Transverse colon (tissue), 4 donors: ENCODE measurements at places on chromosomes 6 and 20. TPM values are rescaled to one million over a fixed set of nuclear protein-coding genes. Genes with fewer than 3 reads are reported as not detected.

Gene RIMS1
- total RNA-seq: 0.41 TPM

Gene DZANK1
- total RNA-seq: 3.8 TPM

Gene GPR63
- total RNA-seq: not detected

Gene EBF4
- total RNA-seq: 4.4 TPM

Gene SIGLEC1
- total RNA-seq: 7.1 TPM

DNA sequence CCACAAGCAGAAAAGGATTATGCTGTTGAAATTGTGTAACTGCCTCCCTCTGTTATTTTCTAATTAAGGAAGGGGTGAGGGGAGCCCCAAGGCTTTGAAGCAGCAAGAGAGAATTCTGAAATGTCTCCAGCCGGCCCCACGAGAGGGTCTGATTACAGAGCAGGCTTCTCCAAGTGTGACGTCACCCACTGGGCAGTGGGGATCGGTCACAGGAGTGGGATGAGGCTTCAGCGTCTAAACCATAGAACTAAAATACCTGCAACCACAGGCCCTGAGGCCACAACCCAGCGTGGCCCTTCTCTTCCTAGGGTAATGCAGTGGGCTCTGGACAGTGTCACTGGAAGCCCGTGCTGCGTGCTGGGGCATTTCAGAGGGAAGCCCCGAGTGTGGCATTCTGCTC is 38.6 kb upstream of the APCDD1L start:
- no peak for DNase-seq
- no peak overlapping the region for H3K4me3 ChIP-seq
- no peaks in the 10 kb centered on the region for H3K27me3 ChIP-seq

DNA sequence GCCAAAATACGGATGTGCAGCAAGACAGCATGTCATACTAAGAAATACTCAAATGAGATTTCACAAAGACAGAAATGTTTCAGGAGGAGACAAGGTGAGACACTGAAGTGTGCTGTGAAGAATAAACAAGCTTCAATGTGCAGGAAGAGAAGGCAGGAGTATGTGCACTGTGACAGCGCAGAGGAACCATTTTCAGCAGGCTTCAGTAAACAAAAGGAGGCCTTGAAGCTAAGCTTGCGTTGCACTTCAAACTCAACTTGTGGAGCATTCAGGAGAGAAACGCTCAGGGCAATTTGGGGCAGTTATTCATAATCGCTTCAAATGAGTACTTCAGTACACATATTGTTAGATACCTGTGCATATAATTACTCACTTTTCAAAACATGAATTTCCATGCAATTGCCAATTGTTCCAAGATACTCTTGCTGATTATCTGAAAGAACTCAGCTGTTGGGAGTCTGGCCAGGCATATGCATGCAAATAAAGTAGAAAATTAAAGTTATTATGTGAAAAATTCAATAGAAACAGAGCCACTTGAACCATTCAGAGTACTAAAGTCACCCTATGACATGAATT is 234.2 kb upstream of the OPRM1 start:
- no peaks in the 10 kb centered on the region for H3K27me3 ChIP-seq
- H3K36me3 ChIP-seq: no peaks in the 10 kb centered on the region
- no peak for DNase-seq
- no peak overlapping the region for H3K27ac ChIP-seq

DNA sequence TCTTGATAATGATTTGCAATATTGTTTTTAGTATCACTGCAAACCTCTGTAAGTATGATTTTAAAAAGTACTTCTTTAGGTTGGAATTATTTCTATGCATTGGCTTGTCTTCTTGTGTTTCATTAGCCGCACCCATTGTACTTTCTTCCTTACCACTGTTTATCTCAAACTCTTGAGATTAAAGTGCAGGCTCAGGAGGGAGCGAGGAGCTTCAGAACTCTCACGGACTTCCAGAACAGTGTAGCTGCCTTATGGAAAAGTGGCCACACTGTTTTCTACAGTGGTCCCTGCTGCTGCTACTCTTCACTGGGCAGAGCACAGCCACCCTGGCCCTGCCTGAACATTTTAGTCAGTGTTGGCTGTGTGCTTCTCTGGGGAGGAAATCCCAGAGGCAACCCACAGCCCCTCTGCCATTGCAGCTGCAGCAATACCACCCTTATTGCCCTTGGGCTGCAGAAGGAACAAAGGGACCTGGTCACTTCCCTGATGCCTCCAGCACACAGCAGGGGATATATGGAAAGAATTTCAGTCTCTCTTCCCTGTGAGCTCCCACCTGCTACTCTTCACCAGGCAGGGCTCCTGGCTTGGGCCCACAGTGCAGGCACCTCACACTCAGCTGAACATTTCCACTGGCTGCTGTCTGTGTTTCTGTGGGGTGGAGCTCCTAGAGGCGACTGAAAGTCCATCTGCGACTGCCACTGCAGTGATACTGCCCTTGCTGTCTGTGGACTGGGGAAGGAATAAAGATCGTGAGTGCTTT is 91.7 kb upstream of the MAP3K4 start:
- no peak overlapping the region for H3K4me3 ChIP-seq
- no peaks in the 10 kb centered on the region for H3K36me3 ChIP-seq
- H3K27ac ChIP-seq: no peak overlapping the region
- no peaks in the 10 kb centered on the region for H3K27me3 ChIP-seq

GRCh38 chr6:27163834-27164233 is 83.7 kb upstream of the PRSS16 start:
- no peak overlapping the region for H3K27ac ChIP-seq
- H3K4me1 ChIP-seq: no peaks in the 10 kb centered on the region
- H3K4me3 ChIP-seq: no peak overlapping the region
- DNase-seq: no peak
- H3K27me3 ChIP-seq: no peaks in the 10 kb centered on the region

GRCh38 chr20:38049800-38050199 is 16.3 kb downstream of the RPRD1B start:
- DNase-seq: no peak
- no peak overlapping the region for H3K27ac ChIP-seq
- no peaks in the 10 kb centered on the region for H3K36me3 ChIP-seq
- no peaks in the 10 kb centered on the region for H3K4me1 ChIP-seq

DNA sequence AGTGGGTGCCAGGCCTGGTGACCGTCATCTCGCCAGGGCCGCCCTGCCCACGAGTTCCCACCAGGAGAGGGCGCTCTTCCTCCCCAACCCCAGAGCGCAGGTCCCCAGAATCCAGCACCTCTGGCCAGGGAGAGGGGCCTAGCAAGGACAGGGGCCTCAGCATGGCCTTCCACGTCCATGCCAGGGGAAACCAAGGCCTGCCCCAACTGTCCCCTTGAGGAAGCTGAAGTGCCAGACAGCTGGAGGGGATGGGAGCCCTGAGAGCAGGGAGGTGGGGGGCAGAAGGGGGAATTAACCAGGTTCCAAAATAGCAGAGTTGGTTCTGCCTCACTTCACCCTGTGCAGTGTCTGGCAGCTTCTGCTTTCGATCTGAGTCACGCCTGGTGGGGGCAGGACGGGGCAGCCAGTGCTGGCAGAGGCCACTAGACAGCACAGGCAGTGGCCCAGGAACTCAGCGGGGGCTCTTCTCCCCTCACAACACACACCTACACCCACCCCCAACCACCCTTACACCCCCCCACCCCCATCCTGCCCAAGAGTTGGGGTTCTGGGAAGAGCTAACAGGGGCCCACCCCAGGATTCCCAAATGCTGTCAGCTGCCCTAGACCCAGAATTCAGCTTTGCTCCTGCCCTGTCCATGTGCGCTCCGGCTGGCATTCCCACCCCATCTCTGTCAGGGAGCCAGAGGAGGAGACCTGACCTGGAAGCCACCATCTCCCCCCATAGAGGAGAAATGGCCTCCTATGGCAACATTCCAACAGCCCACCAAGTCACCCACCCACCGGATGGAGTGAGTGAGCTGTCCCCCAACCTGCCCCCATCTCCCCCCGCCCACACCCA is 29.2 kb downstream of the TFEB start:
- DNase-seq: peak; percentile 84
- H3K27me3 ChIP-seq: no peaks in the 10 kb centered on the region
- no peak overlapping the region for H3K4me3 ChIP-seq
- peaks cover 27% of the 10 kb centered on the region for H3K4me1 ChIP-seq
- H3K27ac ChIP-seq: peak overlapping the region; percentile 66

- H3K27me3 ChIP-seq: no peaks in the 10 kb centered on the region
- peak; percentile 33 for DNase-seq
- H3K4me1 ChIP-seq: peaks cover 13% of the 10 kb centered on the region
- no peak overlapping the region for H3K4me3 ChIP-seq
- no peak overlapping the region for H3K27ac ChIP-seq
Observed at GRCh38 chr6:7615611-7616383, 25.8 kb downstream of the SNRNP48 start.

DNA sequence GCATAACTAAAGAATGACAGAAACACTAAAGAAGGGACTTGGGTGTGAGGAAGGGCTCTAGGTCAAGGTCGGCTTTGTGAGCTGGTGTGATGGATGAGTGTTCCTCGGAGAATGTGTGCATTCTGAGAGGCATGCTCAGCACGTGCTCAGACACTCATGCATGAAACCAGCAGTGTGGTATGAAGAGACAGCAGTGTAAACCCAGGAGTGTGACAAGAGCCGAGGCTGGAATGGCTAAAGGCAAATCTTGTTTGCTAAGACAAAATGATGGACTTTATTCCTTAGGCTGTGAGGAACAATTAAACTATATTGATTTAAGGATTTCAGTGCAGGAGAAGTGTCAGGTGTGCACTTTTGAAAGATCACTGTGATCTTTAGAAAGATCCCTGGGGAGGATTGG is 107.4 kb upstream of the MAP7 start:
- H3K36me3 ChIP-seq: no peaks in the 10 kb centered on the region
- no peak overlapping the region for H3K4me3 ChIP-seq
- DNase-seq: peak; percentile 14

- no peaks in the 10 kb centered on the region for H3K4me1 ChIP-seq
- no peaks in the 10 kb centered on the region for H3K27me3 ChIP-seq
- H3K4me3 ChIP-seq: no peak overlapping the region
- no peaks in the 10 kb centered on the region for H3K36me3 ChIP-seq
- no peak for DNase-seq
Observed at GRCh38 chr6:148868314-148868713, 121.5 kb downstream of the UST start.

- H3K36me3 ChIP-seq: no peaks in the 10 kb centered on the region
- peaks cover 10% of the 10 kb centered on the region for H3K4me1 ChIP-seq
- H3K27ac ChIP-seq: no peak overlapping the region
Observed at GRCh38 chr6:149923327-149923986, 536 bp upstream of the RAET1G start.

DNA sequence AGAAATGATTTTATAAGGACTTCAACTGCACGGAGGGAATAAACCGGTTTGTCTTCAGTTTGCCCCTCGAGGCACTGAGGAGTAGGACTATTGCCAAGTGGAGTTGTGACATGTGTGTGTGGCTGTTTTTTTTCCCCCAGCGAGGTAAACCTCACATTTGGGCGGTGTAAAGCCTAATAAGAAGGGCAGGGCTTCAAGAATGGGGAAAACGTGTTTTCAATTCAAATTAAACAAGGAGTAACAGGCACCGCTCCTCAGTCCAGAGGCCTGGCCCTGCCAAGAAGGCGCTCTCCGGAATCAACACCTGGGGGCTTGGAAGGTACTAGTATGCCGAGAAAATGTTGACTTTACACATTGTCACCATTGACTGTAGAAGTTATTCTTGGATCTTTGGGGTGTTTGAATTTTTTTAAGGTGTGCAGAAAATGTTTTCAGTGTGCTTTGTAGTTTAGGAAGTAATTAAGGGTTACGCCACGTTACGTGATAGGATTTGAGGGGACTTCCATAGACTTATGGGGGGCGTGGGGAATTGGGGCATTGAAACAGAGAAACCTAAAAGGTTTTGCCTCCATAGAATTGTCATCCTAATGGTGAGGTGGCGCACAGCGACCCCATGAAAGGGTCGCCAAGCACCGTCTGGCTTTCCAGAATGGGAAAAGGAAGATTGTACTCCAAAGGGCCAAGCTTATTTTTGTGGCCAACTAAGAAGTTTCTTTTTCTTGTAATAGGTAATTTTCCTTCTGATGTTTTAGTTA is 791 bp downstream of the ADGRG6 start:
- H3K4me1 ChIP-seq: no peaks in the 10 kb centered on the region
- H3K27ac ChIP-seq: peak overlapping the region; percentile 41
- peak overlapping the region; percentile 55 for H3K4me3 ChIP-seq
- DNase-seq: no peak
- H3K27me3 ChIP-seq: peaks cover 6% of the 10 kb centered on the region
- no peaks in the 10 kb centered on the region for H3K36me3 ChIP-seq

DNA sequence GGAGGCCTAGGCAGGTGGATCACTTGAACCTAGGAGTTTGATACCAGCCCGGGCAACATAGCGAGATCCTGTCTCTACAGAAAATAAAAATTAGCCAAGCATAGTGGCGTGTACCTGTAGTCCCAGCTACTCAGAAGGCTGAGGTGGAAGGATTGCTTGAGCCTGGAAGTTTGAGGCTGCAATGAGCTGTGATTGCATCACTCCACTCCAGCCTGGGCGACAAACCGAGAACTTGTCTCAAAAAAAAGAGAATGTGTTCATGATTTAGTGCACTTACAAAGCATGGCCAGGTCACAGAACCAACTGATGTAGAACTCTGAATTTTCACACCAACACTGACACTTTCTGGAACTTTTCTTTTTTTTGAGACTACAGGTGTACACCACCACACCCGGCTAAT is 182.7 kb downstream of the ZFP64 start:
- no peak overlapping the region for H3K27ac ChIP-seq
- no peak overlapping the region for H3K4me3 ChIP-seq
- H3K27me3 ChIP-seq: no peaks in the 10 kb centered on the region
- no peaks in the 10 kb centered on the region for H3K36me3 ChIP-seq
- H3K4me1 ChIP-seq: no peaks in the 10 kb centered on the region

GRCh38 chr6:110449541-110449895 is 26.9 kb downstream of the SLC22A16 start:
- no peak overlapping the region for H3K4me3 ChIP-seq
- H3K36me3 ChIP-seq: no peaks in the 10 kb centered on the region
- no peak overlapping the region for H3K27ac ChIP-seq
- H3K27me3 ChIP-seq: no peaks in the 10 kb centered on the region
- DNase-seq: no peak

- no peaks in the 10 kb centered on the region for H3K4me1 ChIP-seq
- no peak for DNase-seq
- no peak overlapping the region for H3K27ac ChIP-seq
- no peaks in the 10 kb centered on the region for H3K36me3 ChIP-seq
- no peak overlapping the region for H3K4me3 ChIP-seq
- H3K27me3 ChIP-seq: no peaks in the 10 kb centered on the region
Observed at GRCh38 chr6:155955038-155955437, 499.4 kb upstream of the NOX3 start.

DNA sequence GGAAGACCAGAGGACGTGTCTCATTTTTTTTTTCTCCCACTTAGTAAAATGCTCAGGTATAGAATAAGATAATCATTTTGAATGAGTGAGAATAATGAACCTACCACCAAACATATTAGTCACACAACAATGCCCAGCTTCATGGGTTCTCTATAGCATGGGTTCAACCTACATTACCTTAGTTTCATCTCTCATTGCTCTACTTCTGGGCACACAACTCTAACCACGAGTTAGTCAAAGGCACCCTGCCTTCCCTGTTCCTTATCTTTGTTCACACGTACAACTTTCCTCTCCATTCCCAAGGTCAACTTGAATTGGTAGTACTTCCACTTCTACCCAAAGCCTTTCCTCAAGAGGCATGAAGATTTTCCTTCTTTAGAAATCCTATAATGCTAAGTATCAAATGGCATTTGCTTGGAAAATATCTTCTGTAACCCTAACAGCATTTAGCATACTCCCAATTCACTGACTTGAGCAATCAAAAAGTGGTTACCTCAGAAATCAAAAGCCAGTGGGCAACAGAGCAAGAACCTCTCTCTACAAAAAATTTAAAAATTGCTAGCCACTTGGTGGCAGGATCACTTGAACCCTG is 20.9 kb downstream of the DEK start:
- H3K36me3 ChIP-seq: no peaks in the 10 kb centered on the region
- no peak for DNase-seq
- H3K27ac ChIP-seq: no peak overlapping the region
- H3K4me1 ChIP-seq: no peaks in the 10 kb centered on the region
- H3K27me3 ChIP-seq: no peaks in the 10 kb centered on the region
- no peak overlapping the region for H3K4me3 ChIP-seq

GRCh38 chr6:13355999-13356785 is 27.9 kb upstream of the TBC1D7 start:
- no peak for DNase-seq
- H3K4me1 ChIP-seq: peaks cover 13% of the 10 kb centered on the region
- no peak overlapping the region for H3K4me3 ChIP-seq
